ENCODE measurements at places on chromosomes 2 and 18. TPM values are rescaled to one million over a fixed set of nuclear protein-coding genes. Genes with fewer than 3 reads are reported as not detected.

AKAIN1 gene
- total RNA-seq, result not detected

PSMD14 gene
- 177 TPM for total RNA-seq

DYNAP gene
- not detected for total RNA-seq

RNF125 gene
- 0.29 TPM for total RNA-seq

CCNYL1 gene
- 3.3 TPM for total RNA-seq

RFTN2 gene
- 1.5 TPM for total RNA-seq

SPOPL gene
- 6.6 TPM for total RNA-seq

ACTG2 gene
- not detected for total RNA-seq

CAPN13 gene
- not detected for total RNA-seq

C2orf92 gene
- 0.84 TPM for total RNA-seq

MEP1B gene
- not detected for total RNA-seq

- no peak for DNase-seq
Measured at GRCh38 chr2:144943986-144944385, 424.1 kb upstream of the ZEB2 start.

GRCh38 chr2:203562268-203562667 lies 27.2 kb upstream of the RAPH1 start:
- no peak for DNase-seq

GRCh38 chr2:36380624-36381481 lies 25.3 kb downstream of the CRIM1 start:
- no peak for DNase-seq

DNA sequence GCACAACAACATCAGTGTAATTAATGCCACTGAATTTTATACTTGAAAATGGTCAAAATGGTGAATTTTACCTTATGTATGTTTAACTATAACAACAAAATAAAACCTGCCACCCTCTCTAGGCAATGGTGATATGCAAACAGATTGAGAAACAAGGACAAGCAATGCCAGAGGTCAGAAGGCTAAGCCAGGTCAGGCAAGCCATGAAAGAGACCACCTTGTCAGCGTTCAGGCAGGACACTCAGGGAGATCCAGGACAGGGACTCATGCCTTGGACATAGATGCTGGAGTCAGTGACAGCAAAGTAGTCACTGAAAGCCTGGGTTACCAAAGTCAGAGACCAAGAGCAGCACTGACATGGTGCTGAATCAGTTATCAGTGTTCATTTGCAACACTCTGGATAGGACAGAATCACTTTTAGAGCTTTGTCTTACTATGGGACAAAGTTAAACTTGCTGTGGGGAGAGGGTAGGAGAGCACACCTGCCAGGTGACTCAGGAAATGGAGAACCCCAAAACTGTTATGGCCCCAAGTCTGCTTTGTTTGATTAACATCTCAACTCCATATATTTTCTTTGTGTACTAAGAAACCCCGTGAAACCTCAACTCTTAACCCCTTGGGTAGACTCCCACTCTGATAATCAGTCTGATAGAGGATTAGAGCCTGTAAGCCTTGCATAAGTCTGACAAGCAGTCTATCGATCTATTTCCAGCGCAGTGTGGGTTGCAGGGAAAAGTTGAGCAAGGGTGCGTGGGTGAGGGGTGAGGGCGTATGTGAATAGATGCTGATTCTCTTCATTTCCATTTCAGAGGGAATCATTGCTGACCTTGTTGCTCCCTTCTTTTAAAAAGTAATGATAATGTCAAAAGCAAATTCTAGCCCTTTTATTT lies 48.7 kb upstream of the ZNF385B start:
- DNase-seq, result no peak

DNA sequence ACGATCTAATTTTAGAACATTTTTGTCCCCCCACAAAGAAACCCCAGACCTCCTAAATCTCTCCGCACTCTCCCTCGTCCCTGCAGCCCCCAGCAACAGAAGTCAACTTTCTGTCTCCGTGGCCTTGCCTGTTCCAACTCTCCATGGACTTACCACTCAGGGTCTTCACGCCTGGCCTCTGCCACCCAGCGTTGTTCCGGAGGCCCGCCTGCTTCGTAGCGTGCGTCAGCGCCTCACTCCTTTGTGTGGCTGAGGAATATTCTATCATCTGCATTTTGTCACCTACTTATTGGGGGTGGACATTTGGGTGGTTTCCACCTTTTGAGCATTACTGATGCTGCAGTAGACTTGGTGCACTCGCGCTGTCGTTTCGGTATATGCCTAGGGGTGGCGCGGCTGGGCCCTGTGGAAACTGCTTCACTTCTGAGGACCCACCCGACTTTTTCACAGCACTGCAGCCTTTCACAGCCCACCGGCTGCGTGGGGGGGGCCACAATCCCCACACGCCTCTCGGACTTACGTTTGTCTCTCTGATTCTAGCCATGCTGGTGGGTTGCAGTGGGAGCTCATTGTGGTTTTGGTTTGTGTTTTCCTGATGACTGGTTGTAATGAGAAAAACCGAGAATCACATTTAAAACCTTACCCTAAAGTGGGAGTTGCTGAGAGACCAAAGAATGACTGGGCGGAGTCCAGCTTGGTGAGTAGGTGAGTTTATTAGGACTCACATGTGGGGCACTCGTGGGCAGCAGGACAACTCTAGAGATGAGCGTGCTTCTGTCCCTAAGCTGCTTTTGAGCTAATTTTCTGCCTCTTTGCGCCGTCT lies 1.4 kb upstream of the HSBP1L1 start:
- DNase-seq, result no peak

- no peak for DNase-seq
Measured at GRCh38 chr2:151048331-151049054, 213.2 kb downstream of the RBM43 start.

DNA sequence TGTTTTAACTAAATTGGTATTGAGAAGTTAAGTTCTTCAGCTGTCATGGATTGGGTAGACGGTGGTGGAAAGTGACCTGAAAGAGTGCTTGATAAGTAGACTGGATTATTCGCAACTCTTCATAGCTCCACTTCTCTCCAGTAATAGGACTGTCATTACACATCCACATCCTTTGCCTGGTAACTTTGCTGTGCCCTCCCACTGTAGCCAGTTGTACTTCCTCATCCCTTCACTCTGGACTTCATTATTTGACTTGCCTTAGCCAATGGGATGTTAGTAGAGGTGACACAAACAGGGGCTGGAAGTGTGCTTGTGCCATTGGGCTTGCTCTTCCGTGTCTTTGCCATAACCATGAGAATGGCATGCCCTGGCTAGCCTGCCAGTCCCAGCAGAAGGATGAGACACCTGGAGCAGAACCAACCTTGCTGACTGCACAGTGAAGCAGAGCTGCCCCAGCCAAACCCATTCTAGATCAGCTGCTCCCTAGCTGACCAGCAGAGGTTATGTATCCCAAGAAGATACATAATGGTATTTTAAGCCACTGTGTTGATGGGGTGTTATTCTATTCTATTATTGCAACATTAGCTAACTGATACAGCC lies 16.9 kb downstream of the QPCT start:
- DNase-seq, result no peak

GRCh38 chr2:172462373-172462848 lies 35.0 kb downstream of the ITGA6 start:
- DNase-seq, result no peak

DNA sequence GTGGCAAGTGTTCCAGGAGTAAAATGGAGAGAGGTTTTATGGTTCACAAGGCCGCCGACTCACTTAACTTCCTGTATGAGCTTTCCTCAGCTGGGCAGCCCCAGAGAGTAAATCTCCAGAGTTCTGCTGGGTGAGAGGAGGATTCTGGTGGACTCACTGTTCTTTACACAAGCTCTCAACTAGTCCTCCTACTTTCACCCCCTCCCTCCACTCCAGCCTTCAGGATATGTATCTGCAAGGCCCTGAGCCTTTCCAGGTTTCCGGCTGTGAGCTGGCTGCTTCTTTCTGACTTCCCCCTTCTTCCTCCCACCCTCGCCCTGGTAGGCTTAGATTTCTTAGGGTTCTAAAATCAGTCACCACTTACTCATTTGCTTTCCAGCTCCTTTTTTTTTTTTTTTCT lies 34.0 kb downstream of the EML6 start:
- no peak for DNase-seq

DNA sequence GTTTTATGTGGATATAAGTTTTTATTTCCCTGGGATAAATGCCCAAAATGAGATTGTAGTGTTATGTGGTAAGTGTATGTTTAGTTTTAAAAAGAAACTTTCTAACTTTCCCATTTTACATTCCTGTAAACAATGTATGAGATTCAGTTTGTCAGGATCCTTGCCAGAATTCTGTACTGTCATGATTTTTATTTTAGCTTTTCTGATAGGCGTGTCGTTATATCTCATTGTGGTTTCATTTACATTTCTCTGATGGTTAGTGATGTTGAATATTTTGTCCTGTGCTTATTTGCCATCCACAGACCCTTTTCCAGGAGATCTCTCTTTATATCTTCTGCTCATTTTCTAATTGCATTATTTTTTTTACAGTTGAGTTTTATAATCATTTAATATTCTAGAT lies 245.6 kb upstream of the CDH2 start:
- DNase-seq, result no peak

DNA sequence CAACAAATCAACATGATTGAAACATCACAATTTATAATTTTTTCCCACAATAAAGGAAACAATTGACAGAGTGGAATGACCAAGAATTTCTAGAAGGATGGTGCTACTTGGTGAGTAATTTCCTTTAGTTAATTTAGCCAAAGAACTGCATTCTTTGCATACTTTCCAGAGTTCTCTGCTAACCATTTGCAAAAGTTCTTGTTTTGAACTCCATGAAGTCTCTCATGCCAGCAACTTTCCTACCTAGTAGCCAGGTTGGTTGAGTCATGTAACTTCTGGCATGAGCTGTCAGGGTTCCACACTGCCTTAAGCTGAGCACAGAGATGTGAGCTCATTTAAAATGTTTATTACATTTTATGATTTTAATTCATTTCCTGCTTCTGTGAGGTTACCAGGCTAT lies 539.6 kb downstream of the PID1 start:
- DNase-seq, result peak; percentile 37

DNA sequence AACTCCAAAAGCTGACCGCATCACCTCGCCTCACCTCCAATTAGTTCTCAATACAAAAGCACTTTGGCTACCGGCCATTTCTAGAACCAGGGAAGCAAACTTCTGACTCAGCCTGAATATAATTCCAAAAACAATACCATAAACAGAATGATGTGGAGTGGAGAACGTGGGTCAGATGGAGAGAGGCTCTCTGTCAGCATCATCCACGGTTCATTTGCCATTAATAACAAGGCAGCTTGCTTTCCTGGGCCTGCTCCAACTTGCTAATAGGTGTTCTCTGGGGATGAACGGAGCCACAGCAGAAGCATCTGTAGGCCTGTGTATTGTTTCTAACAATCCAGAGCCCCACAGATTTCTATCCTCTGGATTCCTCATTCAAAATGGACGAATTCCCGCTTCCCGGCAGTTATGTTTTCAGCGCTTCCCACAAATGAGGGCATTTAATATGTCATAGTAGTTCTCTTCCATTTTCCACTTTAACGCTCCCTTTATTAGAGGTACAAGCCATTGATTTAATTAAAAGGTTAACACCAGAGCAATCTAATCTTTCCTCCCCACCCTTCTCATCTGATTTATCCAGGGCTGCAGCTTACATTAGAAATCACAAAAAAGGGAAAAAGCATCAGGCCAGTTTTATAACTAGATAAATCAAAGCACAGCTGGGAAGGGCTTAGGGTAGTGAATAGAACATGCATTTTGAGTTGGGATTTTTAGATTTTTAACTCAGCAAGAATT lies 23.2 kb upstream of the CNTNAP5 start:
- DNase-seq, result no peak

GRCh38 chr2:47201224-47201623 lies 46.1 kb upstream of the STPG4 start:
- DNase-seq, result no peak

GRCh38 chr2:73292316-73292905 lies 937 bp downstream of the EGR4 start:
- no peak for DNase-seq

- no peak for DNase-seq
Measured at GRCh38 chr18:31516437-31516836, 18.5 kb downstream of the DSG2 start.

DNA sequence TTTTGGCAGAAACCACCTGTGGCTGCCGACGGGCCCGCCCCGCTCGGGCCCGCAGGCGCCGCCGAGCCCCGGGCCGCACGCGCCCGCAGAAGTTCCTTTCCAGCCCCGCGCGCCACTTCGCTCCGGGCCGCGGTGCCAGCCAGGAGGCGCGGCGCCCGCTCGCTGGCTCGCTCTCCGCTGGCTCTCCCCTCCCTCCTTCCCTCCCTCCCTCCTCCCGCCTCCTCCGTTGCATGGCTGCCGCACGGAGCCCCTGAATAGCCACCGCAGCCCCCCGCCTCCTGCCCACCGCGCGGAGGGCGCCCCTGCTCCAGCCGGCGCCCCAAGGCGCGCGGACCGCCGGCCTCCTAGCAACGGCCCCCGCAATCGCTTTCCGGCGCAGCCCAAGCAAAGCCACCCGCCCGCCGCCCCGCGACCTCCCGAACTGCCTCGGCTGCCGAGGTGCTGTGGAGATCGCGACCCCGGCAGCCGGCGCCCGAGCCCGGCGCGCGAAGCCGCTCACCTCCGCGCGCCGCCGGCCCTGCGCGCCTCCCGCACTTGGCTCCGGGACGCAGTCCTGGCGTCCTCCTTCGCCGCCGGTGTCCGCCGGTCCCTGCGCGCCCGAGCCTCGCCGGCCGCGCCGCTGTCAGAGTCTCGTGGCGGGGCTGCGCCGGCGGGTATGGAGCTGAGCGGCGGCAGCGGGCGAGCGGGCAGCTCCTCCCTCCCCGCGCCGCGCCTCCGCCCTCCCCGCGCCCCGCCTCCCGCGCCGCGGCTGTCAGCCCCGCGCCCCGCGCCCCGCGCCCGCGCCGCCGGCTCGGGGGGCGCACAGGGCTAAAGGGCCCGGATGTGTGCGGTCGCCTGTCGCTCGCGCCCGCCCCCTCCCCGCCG lies at the start of gene ZBTB7C:
Gene ZBTB7C (minus strand): TSS at position 657 of the 864 bp plus-strand sequence.
- DNase-seq, result no peak

DNA sequence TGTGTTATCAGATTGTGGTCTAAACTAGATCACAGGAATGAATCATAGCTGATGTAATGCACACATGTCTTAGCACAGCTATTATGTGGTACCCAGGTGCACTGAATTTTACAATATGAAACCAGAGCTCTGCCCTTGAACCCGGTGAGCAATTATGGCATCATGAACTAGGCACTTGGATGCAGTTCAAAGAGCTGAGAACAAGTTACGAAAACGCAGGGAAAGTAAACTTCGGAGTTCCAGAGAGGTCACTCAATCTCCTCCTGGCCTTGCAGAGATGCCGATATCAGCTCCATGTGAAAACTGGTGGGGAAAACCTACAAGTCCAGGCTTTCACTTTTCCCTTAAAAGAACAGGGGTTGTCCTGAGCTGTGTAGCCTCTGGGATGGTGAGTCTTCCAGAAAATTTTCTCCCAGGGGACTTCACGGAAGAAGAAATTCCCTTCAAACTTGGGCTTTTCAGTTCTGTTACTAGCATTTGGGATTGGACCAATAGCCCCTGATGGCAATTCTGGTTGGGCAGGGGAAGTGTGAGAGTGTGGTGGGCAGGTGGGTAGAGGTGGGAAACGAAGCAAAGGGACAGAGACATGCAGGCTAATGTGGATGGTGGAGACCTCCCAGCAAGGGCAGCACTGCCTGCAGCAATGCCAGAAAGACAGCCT lies 71.1 kb upstream of the SH3BP4 start:
- DNase-seq, result peak; percentile 84

GRCh38 chr2:46002947-46003346 lies 294.3 kb upstream of the EPAS1 start:
- DNase-seq, result no peak
